ENCODE measurements at places on chromosomes 5 and 9.

GRCh38 chr5:59416451-59416850, 477.1 kb downstream of the PDE4D start:
- DNase-seq = no peak

GRCh38 chr9:132197315-132197714, 35.5 kb downstream of the NTNG2 start:
- no peak for DNase-seq

GRCh38 chr5:150112201-150113046, 26.1 kb upstream of the CSF1R start:
- no peak for DNase-seq

DNA sequence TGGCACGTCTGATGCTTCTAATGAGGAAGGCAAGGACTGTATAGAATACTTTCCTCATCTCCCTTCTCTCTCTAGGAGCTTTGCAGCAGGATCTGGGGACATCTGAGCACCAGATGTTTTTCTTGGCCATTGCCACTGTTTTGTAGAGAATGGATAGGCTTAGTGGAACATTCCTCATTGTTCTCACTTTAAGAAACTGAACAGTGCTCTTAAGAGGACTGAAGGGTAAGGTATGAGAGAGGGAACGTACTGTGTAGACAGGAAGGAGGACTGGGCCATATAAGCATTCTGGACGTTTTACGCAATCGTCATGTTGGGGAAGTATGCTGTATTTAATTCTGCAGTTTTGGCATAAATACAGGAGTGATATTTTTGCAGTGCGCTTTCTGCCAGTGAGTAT, 70.6 kb downstream of the SMARCA2 start:
- no peak for DNase-seq

DNA sequence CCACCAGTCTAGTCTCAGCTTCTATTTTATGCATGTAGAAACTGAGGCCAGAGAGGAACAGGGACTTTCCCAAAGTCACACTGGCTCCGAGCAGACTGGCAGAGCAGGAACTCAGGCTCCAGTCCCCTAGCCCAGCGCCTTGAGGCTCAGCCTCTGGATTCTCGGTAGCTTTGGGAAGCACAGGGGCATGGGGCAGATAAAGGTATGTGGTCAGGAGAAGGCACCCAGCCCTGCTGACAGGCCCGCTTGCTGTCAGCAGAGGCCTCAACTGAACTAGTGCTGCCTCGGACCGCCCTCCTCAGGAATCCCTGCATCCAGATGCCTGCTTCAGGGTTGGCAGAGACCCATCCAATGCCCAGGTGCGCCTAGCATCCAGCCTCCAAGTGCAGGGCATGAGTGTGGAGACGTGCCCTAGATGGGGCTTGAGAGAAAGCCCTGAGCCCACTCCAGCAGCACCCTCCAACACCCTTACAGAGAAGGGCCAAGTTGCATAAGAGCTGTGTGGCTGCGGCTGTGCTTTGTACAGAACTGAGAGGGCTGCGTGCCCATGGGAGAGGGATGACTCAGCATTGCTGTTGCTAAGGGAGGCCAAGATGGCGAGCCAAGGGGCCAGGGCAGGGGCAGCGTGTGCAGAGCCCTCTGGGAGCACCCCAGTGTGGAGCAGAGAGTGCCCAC, 168.6 kb downstream of the MACROH2A1 start:
- DNase-seq = no peak

GRCh38 chr9:126927419-126927818, 12.8 kb downstream of the RALGPS1 start:
- DNase-seq = no peak

- DNase-seq = no peak
Observed at GRCh38 chr5:50807661-50808060, 141.2 kb downstream of the PARP8 start.

DNA sequence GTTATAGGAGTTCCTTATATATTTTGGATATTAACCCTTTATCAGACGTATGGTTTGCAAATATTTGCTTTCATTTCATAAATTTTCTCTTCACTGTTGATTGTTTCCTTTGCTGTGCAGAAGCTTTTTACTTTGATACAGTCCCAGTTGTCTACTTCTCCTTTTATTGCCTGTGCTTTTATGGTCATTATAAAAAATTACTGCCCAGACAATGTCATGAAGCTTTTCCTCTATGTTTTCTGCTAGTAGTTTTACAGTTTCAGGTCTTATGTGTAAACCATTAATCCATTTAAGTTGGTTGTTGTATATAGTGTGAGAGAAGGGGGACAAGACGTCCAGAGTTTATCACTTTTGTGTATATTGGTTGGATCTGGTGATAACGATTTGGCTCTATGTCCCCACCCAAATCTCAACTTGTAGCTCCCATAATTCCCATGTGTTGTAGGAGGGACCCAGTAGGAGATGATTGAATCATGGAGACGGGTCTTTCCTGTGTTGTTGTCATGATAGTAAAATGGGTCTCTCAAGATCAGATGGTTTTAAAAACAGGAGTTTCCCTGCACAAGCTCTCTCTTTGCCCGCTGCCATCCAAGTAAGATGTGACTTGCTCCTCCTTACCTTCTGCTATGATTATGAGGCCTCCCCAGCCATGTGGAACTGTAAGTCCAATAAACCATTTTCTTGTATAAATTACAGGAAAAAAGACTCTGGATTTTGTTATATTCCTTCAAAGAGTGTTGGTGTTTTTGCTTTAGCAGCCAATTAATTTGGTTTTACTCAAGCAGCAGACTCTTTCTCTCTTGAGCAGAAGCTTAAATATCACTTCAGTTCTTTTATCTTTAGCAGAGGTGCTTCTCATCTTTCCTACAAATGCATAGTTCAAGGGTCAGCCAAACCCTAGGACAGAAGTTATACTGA, 13.7 kb downstream of the F2R start:
- no peak for DNase-seq

DNA sequence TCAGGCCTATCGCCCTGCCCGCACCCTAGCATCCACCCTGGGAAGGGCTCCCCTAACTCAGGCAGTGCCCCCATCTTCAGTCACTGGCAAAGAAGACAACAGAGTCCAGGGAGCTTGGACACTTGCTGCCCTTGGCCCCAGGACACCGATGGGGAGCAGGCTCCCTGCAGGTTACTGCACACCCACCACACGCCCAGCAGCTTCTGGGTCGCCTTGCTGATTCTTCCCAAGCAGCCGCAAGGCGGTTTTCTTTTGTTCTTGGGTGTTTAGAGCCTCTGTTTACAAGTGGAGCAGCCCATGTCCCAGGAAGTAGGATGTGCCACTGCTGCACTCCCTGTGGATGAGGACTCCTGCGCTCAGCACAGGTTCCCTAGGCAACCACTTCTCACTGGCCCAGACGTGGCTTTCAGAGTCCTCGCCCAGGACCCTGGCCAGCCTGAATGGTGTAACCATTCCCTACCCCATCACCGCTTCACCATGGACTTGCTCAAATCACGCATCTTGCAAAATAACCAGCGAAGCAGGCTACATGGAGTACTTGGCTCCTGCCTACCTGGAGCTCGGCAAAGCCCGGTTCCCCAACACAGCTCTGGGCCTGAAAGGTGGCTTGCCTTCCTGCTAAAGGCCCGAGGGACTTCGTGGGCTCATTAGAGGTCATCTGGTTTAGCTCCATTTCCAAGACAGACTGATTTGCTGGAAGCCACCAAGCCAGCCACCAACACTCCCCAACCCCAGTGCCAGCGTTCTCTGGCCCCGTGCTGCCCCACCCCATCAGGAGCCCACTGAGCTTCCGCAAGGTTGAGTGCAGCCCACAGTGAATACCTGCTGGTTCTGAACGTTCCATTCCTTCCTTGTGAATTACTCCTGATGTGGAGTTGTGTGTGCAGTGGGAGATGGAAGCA, 60.0 kb downstream of the PSMB7 start:
- DNase-seq = no peak

GRCh38 chr5:141669520-141669919, 12.5 kb downstream of the ARAP3 start:
- DNase-seq = no peak

- DNase-seq = no peak
Observed at GRCh38 chr5:61280205-61280604, 51.9 kb upstream of the ZSWIM6 start.

DNA sequence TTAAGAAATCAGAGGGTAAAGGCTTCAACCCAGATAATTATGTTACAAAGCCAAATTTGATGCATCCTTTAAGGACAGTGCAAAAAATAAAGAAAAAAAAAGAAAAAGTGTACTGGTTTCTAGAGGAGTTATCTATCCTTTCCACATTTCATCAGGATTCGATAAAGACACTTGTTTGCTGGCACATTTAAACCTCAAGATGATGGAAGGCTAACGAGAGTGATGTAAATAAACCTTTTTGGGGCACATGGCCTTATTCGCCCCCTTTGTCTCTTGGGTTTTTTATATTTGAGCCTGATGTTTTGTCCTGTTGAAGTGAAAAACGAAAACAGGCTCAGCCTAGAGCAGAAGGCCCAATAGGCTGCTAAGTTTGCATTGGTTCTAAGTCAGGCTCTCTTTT, 416.5 kb downstream of the TAF11L14 start:
- no peak for DNase-seq

GRCh38 chr5:44932922-44933585, 124.3 kb downstream of the MRPS30 start:
- no peak for DNase-seq

GRCh38 chr5:134571693-134572405, 46.4 kb downstream of the JADE2 start:
- no peak for DNase-seq

All from activated effector memory CD4-positive, alpha-beta T cell treated with Interleukin-2 at 50 U/mL for 16 hours (primary cell).